Left ventricle myocardium superior (tissue), 1 donor: ENCODE measurements at places on chromosomes 5 and 9. TPM values are rescaled to one million over a fixed set of nuclear protein-coding genes. Genes with fewer than 3 reads are reported as not detected.

The IFNA2 gene
- not detected for total RNA-seq

The NTMT1 gene
- 66.5 TPM for total RNA-seq

The LCP2 gene
- total RNA-seq, result 7.1 TPM

The PRR16 gene
- total RNA-seq, result 12.9 TPM

The RIGI gene
- 4.5 TPM for total RNA-seq

The PCDHAC2 gene
- total RNA-seq, result 0.10 TPM

The SPINK7 gene
- total RNA-seq, result not detected

The OR1Q1 gene
- not detected for total RNA-seq

The CACNA1B gene
- total RNA-seq, result 0.20 TPM

The PCA3 gene
- total RNA-seq, result not detected
